ENCODE measurements at places on chromosomes 13 and 19.

GRCh38 chr19:51129716-51130115 lies 5.0 kb downstream of the SIGLEC9 start:
- no peak for DNase-seq

GRCh38 chr19:55674841-55675660 lies at the start of gene EPN1:
EPN1 (plus strand) TSS chr19:55675226; CDS start chr19:55678628, 3,402 bp downstream.
- DNase-seq: peak; percentile 98

- no peak for DNase-seq
Observed at GRCh38 chr13:36088001-36088400, 43.2 kb downstream of the DCLK1 start.

DNA sequence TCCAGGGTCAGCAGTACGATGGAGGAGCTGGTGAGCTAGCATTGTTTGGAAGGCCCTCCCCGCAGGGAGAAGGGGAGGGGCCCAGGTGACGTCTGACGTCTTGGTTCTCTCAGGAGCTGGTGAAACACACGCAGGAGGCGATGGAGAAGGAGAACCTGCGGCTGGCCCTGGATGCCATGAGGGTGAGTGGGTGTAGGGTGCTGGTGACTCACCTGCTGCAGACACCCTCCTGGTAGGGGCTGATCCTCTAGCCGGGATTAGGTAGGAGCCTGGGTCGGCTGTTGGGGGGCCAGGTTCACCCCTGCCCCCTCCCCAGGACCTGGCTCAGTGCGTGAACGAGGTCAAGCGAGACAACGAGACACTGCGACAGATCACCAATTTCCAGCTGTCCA lies 55.8 kb downstream of the VAV1 start:
- no peak for DNase-seq

- DNase-seq: no peak
Observed at GRCh38 chr19:46872967-46873366, 12.2 kb downstream of the ARHGAP35 start.

GRCh38 chr13:111280681-111281585 lies 39.5 kb upstream of the TEX29 start:
- no peak for DNase-seq

- no peak for DNase-seq
Observed at GRCh38 chr13:91359631-91360030, 12.1 kb downstream of the MIR17HG start.

- DNase-seq: no peak
Observed at GRCh38 chr19:4578552-4579248, 19.2 kb upstream of the SEMA6B start.

GRCh38 chr19:511101-511851 lies 4.0 kb downstream of the TPGS1 start:
- peak; percentile 93 for DNase-seq

GRCh38 chr13:50724438-50724837 lies 119.1 kb downstream of the DLEU7 start:
- DNase-seq: no peak

GRCh38 chr19:42092350-42092749 lies 16.4 kb downstream of the ZNF574 start:
- peak; percentile 52 for DNase-seq

Data from CD4-positive, alpha-beta T cell treated with Interleukin-17A for 4 hours (primary cell).